ENCODE measurements at places on chromosomes 2 and 18. TPM values are rescaled to one million over a fixed set of nuclear protein-coding genes. Genes with fewer than 3 reads are reported as not detected.

Gene MAP2
- total RNA-seq, result 0.82 TPM

Gene TEX44
- not detected for total RNA-seq

Gene CASP10
- 2.5 TPM for total RNA-seq

Gene SERPINB13
- total RNA-seq, result not detected

Gene SCN3A
- total RNA-seq, result not detected

Measured in A549 treated with CORT108297 at 1 μM for 4 hours (cell line).